ENCODE measurements at places on chromosomes 7 and 10.

GRCh38 chr10:69629897-69630650 lies at the start of gene FAM241B:
TSS of gene FAM241B (plus strand) at chr10:69630247. CDS start at chr10:69631744, 1,497 bp downstream.
- peak; percentile 82 for DNase-seq

GRCh38 chr10:30045961-30046360 lies 13.4 kb downstream of the JCAD start:
- DNase-seq, result no peak

DNA sequence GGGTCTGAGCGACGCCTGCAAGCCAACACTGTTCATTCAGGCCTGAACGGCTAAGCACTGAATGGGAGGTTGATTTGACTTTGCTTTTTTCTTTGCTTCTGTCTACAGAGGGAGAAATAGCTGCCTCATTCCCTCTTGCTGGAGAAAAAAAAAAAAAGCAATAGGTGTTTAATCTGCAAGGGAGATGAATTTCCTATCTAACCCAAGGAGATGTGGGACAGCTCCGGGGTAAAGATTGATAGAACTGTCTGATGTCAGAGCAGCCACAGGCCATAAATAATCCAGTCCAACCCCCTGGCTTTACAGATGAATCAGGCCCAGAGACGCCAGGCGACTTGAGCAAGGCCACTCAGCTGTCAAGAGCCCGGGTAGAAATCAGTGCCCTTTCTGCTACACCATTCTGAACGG lies 168.0 kb downstream of the ARHGAP12 start:
- DNase-seq, result no peak

GRCh38 chr7:157558875-157559595 lies 222.2 kb downstream of the DNAJB6 start:
- no peak for DNase-seq

DNA sequence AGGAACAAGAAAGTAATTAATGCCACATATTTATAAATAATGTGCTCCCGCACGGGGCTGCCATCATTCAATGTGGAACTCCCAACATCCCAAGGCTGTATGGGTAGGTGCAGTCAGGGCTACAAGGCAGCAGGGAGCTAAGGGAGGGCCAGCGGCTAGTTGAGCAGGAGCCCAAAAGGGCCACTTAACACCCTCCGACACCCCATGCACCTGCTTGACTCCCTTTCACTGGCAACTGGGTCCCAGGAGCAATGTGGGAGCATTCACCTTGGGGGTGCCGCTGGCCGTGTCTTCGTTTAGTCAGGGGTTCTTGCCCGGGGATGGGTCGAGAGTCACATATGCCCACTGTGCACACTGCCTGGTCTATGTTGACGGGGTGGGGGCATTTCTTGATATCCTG lies 27.9 kb downstream of the SCART1 start:
- DNase-seq, result no peak

- DNase-seq, result no peak
Observed at GRCh38 chr7:11332186-11332864, 358.7 kb downstream of the PHF14 start.

GRCh38 chr7:120402079-120402767 lies 129.2 kb downstream of the KCND2 start:
- no peak for DNase-seq

GRCh38 chr7:115747174-115747573 lies 283.4 kb downstream of the TFEC start:
- DNase-seq, result no peak

- no peak for DNase-seq
Observed at GRCh38 chr7:37820708-37821468, 27.5 kb upstream of the NME8 start.

GRCh38 chr10:63267414-63268148 lies 134.5 kb downstream of the NRBF2 start:
- peak; percentile 72 for DNase-seq

- no peak for DNase-seq
Observed at GRCh38 chr10:79209340-79209739, 137.9 kb upstream of the PPIF start.

GRCh38 chr10:35707642-35708425 lies 65.7 kb upstream of the FZD8 start:
- no peak for DNase-seq

DNA sequence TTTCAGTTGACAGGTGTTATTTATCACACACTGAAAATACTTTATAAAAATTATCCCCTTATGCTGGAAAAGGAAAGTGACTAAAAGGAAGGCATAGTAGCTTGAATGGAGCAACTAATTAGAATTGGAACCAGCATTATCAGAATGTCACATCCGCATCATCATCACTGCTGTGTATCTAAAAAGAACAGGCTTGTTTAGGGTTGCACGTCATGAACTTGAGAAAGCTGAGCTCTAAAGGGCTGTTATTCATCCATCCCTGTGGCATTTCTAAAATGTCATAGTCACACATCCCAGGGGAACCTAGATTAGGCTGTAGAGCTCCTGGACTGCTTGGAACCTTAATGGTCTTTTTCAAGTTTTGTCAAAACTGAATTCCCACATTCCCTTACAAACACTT lies 54.4 kb downstream of the KLHDC10 start:
- DNase-seq, result no peak

- peak; percentile 42 for DNase-seq
Observed at GRCh38 chr10:117342641-117343040, 32.6 kb downstream of the PDZD8 start.

- DNase-seq, result no peak
Observed at GRCh38 chr10:30172091-30172490, 112.7 kb upstream of the JCAD start.

DNA sequence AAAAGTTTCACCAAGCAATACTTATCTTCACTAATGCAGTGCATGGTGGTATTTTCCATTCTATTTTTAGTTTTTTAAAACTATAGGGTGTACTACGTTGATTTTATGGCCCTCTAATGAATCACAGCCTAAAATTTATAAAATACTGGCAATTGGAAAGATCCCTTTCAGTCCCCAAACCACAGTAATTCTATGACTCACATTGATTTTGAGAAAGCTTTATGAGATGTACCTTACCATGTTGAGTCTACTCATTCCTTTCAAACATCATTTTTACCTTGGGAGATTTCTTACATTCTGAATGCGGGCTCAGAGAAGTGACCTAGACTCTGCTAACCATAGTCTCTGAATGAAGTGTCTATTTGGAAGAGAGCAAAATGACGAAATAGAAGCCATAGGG lies 141.6 kb downstream of the GPR85 start:
- DNase-seq, result no peak

DNA sequence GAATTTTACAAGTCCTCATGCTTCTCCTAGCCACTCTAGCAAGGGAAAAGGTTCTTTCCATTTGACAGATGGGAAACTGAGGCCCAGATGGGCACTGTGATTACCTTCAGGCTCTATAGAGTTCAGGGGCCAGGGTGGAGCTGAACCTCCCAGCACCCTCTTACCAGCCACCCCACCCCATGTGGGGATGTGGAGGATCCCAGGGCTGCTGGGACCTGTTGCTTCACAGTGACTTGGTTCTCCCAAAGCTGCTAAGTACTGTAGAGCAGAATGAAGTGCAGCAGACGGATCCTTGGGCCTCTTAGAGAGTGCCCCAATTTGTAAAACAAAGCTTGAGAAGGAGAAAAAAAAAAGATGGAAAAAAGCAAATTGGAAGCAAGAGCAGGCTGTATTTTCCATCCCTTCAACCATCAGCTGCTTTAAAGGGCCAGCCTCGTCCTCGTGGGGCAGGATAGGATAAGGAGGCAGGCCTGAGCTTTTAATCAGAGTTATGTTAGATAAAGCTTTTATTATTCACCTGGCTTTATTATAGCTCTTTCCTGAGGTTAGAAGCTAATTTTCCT lies 147.0 kb downstream of the CDH23 start:
- DNase-seq, result no peak

- DNase-seq, result no peak
Observed at GRCh38 chr7:90512821-90513254, 43.4 kb downstream of the PTTG1IP2 start.

GRCh38 chr7:157335991-157336382 lies 817 bp upstream of the DNAJB6 start:
- no peak for DNase-seq

GRCh38 chr7:116565981-116566380 lies 41.1 kb downstream of the CAV1 start:
- no peak for DNase-seq

DNA sequence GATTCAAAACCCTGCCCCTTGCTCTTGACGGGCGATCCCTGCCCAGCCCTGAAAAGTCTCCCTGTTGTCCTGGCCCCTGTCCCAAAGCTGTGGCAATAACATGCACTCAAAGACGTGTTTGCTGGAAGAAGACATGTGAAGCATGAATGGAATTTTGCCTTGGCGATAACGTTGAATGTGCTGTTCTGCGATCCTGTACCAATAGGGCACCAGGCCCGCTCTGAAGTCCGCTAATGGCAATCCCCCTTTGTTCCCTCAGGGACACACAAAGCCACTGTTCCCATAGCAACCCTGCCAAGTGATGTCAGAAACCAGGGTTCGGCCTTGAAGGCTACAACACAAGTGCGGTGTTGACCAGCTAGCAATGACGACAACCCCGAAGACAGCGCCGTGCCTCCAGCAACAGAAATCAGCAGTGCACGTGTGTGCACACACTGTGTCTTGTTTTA lies 284.6 kb downstream of the KLF6 start:
- DNase-seq, result peak; percentile 98

Data from A549 (cell line).